Stimulated activated naive CD4-positive, alpha-beta T cell treated with Interleukin-2 at 50 U/mL for 16 hours (primary cell): ENCODE measurements at places on chromosomes 4 and X.

DNA sequence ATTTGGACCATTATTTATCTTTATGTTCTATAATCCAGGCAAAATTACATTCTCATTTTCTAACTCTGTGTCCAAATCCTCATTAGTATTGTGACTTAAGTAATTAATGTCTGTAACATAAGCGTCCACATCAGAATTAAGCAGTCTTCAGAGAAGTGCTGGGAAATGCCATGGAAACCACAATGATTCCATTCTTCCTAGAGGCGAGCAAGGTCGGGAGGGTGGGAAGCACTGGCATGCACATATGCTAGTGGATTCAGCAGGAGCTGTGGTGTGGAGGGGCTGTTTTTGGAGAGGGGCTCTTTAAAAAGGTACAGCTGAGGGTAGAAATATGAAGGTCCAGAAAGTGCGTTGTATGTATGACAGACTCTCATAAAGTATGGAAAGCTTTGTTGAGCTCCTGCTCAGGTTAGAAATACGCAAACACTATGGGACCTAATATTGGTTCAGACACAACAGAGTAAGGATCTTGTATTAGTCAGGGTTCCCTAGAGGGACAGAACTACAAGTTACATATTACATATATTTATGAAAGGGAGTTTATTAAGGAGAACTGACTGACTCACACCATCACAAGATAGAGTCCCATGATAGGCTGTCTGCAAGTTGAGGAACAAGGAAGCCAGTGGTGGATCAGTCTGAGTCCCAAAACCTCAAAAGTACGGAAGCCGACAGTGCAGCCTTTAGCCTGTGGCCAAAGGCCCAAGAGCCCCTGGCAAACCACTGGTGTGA is 61.5 kb downstream of the GLRA2 start:
- no peak for DNase-seq

DNA sequence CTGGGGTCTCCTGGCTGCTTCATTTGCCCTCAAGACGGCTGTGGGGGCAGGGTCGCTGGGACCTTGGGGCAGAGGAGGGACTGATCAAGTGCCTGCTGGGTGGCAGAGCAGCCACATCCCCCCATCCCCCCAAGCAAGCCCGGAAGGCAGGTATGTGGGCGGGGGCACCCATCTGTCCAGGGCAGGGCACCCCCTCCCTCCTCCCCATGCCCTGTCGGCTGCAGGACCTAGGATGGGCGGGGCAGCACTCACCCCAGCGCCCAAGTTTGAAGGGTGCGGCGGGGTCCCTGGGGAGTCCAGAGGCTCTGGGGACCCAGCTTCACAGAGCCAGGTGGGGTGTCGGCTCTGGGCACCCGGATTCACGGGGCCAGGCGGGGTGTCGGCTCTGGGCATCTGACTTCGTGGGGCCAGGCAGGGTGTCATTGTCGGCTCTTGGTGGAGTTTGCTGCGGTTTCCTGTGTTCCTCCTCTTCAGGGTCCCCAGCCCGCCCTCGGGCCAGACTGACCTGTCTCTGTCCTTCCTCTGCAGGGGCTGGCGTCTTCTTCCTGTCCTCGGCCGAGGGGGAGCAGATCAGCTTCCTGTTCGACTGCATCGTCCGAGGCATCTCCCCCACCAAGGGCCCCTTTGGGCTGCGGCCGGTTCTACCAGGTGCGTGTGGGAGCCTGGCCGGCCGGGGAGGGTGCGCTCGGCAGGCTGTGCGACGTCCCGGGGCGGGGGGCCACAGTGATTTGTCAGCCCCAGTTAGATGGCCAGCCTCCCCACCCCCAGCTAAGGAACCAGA is 22.1 kb downstream of the DOK7 start:
- DNase-seq: no peak

GRCh38 chr4:5125321-5125720 is 74.0 kb downstream of the STK32B start:
- no peak for DNase-seq

DNA sequence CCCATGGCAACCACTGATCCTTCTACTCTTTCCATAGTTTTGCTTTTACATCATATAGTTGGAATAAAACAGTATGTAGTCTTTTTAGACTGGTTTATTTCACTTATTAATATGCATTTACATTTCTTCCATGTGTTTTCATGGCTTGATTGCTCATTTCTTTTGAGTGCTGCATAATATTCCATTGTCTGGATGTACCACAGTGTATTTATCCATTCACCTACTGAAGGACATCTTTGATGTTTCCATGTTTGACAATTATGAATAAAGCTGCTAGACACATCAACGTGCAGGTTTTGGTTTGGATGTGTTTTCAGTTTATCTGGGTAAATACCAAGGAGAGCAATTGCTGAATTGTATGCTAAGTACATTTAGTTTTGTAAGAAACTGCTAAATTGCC is 13.7 kb upstream of the GPRASP1 start:
- no peak for DNase-seq

DNA sequence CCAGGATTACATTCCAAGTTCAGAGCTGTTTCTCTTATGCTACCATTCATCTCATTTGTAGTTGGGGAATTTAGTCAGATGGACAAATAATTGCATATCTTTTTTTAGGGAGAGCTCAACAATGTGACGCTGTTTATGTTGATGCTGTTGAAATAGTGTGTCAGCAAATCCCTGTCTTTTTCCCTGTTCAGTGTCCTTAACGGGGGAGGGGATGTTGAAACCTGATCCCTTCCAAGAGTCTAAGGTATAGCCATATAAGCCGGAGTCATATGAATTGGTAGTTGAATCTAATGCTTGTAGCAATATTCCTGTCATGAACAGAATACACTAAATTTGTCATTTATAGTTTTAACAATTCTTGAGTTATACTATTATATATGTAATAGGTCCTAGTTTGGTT is 293.5 kb upstream of the FAT1 start:
- DNase-seq: no peak

DNA sequence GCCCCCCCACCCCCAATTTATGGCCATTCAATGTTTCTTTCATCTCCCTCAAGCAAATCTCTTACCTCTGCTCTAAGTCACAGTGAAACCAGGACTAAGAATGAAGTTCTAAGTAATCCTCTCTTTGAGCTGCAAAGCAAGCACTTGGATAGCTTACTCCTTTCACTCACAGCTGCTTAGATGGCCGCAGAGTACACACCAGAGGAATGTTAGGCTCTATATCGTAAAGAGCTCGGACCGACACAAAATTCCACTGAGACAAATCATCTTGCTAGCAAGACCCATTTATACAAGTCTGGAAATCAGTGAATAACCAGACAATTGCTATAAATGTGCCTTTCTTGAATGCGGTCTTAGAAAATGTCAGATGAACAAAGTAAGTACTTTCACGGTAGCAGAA is 135.0 kb downstream of the IDS start:
- DNase-seq: no peak

- DNase-seq: no peak
These were observed 98.3 kb downstream of the SORBS2 start for GRCh38 chr4:185713731-185714130.

DNA sequence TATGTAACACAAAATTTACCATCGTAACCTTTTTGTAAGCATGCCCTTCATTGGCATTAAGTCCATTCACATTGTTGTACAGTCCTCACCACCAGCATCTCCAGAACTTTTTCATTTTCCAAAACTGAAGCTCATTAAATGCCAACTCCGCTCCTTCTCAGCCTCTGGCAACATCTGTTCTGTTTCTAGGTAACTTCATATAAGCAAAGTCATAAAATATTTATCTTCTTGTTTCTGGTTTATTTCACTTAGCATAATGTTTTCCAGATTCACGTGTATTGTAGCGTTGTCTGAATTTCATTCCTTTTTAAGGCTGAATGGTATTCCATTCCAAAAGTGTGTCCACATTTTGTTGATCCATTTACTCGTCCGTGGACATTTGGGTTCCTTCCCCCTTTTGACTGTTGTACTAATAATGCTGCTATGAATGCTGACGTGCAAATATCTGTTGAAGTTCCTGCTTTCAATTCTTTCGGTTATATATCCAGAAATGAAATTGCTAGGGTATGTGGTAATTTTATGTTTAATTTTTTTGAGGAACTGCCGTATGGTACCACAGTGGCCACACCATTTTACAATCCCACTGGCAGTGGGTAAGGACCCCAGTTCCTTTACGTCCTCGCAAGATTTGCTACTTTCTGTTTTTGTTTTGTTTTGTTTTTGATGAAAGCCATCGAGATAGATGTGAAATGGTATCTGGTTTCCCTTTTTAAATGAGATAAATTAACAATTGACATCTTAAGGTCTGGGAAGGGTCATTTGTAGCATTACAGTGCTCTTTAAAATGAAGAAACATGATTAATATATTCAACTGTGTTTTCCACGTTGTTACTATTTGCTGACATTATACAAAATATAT is 63.4 kb downstream of the PTTG2 start:
- DNase-seq: no peak

DNA sequence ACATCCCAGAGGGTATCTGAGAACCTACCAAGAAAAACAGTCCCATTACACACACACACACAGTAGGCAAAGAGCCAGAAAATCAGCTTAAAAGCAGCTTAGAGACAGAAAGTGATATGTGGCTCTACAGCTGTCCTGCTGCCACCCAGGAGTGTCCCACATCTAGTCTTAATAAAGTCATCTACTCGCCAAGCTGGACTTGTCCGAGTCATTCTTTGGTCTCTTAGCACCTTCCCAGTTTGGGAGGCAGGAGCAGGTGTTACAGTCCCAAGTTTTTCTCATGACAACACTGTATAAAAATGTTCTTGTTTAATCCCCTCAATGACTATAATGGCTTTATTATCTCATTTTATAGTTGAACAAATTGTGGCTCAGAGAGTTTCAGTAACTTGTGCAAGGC is 252.5 kb upstream of the CASK start:
- DNase-seq: no peak

- DNase-seq: no peak
These were observed 98.2 kb downstream of the SLC39A8 start for GRCh38 chr4:102247041-102247440.

- DNase-seq: peak; percentile 0
These were observed 150.3 kb downstream of the MSL3 start for GRCh38 chrX:11908371-11908770.

- DNase-seq: peak; percentile 50
These were observed 206.5 kb upstream of the STK26 start for GRCh38 chrX:131816551-131817136.

- no peak for DNase-seq
These were observed 63.1 kb upstream of the NDP start for GRCh38 chrX:44036336-44036735.

DNA sequence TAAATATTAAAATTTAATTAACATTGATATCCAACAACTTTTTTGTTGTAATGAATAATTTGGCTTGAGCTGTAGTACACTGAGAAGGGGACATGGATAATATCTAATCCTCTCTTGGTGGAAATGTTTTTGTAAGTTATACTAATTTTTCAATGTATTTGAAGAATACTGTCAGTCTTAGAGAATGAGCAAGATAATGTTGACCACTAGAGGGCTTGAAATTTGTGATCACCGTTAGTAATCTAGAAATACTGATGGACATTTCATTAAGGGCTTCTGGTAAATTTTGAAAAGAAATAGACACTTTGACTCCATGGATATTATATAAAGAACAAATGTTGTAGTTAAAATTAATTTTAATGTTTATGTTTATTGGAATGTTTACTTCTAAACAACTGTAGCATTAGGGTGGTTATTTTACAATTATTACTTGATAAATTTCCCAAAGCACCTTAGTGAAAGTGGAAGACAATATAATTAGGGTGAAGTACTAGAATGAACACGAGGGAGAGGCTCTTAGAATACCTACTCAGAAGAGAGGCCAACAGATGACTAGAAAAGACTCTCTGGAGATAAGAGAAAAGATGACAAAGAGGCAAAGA is 20.0 kb upstream of the CAMK2D start:
- DNase-seq: no peak

- DNase-seq: no peak
These were observed 128.3 kb upstream of the PITX2 start for GRCh38 chr4:110751183-110751582.

DNA sequence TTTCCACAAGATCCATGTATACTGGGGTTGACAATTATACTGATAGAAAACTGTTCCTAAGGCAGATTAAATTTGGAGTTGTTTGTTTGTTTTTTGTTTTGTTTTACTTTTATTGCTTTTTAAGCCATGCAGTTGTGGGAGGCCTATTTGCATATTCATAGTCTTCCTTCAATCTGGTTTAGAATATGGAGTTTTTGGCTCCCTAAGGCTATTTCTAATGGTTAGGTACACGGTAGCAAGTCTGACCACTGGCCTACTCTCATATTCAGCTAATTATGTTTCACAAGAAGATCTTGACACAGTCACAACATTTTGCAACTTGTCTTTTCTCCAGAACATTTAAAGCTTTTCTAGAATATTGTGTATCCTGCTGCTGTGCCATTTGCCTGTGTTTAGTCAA is 725.5 kb downstream of the PCDH18 start:
- no peak for DNase-seq

DNA sequence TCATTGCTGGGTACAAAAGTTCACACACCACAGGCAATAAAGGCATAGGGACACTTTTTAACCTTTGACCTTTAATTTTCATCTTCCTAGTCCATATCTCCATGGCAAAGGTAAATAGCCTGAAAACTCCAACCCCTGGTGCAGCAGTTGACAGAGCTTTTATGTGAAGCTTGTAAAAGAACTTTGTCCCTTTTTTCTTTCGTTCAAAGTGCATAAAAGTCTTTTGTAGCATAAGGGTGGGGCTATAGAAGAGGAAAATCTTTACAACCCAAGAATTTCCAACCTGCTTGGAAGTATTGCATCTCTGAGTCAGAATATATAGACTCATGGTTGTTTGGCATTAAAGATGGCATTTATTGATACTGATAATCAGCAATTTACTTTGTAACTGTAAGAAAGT is 20.4 kb downstream of the POF1B start:
- no peak for DNase-seq

DNA sequence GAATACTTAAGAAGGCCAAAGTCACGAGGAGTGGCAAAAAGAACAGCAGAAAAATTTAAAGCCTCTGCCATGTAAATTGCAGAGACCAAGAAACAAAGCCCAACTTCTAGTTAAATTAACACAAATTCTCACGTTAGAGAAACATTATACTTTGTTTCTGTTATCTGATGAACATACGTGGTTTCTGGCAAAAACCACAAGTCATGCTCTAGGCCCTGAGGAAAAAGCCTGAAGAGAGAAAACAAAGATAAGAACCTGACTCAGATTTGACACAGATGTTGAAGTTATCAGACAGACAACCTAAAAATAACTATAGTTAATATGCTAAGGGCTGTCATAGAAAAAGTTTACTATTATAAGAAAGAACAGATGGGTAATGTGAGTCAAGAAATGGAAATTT is 149.1 kb upstream of the PCDH10 start:
- no peak for DNase-seq

DNA sequence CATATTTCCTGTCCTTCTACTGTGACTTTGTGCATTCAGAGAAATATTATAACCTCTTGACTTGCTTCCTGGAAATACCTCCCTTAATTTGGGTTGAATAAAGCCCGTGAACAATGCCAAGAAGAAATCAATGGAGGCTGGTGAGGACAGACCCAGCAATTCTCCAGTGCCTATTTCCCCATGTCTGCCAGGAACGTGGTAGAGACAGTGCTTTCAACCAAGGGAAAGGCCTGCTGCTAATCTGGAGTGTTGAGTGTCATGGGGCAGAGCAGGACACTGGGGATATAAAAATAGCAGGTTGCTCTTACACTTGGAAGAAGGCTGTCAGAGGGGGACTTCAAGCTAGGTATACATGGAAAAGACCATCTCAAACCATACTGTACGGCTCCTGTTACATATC is 19.9 kb downstream of the TSC22D3 start:
- no peak for DNase-seq

- DNase-seq: no peak
These were observed 108.8 kb upstream of the IGSF1 start for GRCh38 chrX:131397891-131398290.

- DNase-seq: no peak
These were observed 203.1 kb downstream of the BCOR start for GRCh38 chrX:39894683-39895082.
